ENCODE measurements at places on chromosomes 6 and 20.

DNA sequence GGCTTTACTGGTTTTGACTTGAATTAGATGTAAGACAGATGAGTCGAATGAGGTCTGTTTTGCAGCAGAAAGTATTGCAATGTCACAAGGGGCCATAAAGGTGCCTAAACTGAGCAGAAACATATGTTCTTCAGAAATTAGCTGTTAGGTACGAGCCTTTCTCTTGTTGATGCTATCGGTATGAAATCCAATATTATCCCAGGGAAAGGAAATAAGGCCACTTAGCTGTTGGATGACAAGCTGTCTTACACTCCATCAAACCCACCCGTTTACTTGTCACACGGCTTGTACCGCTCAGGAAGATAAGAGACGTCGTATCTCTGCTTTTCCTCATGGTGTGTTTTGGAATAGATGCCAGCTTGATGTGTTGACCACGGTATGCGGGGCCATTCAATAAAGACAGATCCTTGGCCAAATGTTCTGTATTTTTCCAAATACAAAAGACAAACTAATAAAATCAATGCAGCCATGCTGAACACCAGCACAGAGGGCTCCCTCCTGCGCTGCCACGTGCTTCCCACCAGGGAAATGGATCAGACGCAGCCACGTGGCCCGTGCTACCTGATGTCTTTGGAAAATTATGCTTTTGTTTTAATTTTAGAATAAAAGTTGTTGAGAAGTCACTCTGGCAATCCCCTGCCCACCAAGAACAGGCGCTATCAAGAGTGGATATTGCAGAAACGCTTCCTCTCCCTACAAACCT lies 255.9 kb upstream of the SULF2 start:
- no peak for DNase-seq

DNA sequence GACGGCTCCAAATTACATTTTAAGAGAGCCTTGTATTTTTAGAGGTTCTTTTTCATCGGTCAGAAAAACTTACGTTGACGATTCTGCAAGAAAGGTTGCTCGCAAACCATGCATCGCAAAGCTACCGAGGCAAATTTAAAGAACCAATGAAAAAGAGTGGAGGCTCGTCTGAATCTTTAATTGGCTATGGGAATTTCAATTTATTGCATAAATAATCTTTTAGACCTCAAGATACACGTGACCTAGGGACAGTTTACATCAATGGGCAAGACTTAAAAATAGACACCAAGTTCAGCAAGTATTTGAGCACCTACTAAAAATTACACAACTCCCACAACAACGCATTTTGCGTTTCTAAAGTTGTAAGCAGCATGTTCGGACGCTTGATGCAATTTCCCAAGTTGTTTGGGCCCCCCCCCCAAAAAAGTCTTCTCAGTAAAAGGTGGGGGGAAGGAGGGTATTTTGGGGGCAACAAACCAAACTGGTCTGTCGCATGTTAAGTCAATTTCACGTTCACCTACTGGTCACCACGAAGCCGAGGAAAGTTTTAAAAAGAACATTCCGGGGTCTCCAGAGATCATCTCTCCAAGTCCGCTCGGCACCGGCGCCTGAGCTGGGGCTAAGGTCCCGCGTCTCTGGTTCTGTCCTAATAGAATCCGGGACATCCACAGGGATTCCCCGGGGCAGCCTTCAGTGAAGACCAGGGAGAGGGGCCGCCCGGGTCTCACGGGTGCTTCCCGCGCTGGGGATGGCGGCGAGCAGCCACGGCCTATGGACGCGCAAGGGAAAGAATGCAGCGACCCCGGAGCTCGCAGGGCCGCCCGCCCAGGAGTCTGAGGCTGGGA lies 851 bp downstream of the SNX5 start:
- DNase-seq: peak; percentile 68

DNA sequence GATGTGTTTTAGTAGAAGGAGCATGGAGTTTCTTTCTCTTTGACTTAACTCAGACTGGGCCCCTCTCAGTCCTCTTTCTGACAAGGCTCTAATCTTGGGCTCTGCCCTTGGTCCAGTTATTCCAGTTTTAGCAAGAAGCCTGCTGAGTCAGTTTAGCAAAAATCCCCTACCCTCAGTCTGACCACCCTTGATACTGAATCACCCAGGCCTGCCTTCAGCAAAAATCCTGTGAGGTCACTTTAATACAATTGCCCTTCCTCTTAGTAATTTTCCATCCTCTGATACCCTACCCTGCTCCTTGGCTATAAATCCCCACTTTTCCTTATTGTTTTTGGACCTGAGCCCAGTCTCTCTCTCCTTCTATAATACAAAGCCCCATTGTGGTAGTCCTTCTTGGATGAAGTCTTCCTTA lies 326.7 kb upstream of the NOX3 start:
- DNase-seq: peak; percentile 96

DNA sequence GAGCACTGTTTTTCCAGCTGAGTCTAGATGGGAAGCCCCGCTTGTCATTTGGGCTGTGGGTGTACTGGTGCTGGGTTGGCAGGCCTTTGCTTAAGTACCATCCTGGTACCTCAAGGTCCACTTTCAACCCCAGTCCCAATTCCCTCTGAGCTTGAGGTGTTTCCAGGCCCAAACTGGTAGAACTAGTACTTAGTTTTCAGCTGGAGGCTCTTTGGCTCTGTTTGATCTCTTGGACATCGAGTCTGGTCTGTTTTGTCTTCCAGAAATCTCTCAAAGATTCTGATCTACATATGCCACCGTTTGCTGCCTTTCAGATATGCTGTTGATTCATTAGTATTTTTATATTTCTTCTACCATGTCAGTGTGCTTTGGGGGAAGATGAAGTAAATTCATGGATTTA lies 61.8 kb upstream of the GNRH2 start:
- DNase-seq: no peak

GRCh38 chr6:38572186-38572813 lies 67.4 kb downstream of the BTBD9 start:
- no peak for DNase-seq

DNA sequence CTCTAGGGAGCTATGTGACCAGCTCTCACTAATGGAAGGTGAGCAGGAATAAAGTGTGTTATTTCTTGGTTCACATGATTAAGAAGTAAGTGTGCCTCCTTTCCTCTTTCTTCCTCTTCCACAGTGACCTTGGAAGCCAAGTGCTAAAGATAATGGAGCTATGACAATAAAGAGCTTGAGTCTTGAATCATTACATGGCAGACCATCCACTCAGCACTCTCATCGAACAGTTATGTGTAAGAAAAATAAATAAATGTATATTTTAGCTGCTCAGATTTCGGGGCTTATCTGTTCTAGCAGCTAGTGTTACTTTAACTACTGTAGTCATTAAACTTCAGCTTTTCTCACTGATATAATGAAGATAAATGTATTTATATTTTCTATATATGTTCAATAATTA lies 72.9 kb downstream of the HDGFL1 start:
- DNase-seq: peak; percentile 53

- DNase-seq: no peak
Observed at GRCh38 chr20:51665543-51666118, 102.6 kb downstream of the ATP9A start.

- DNase-seq: no peak
Observed at GRCh38 chr6:29961966-29962365, 19.6 kb downstream of the HLA-A start.

GRCh38 chr6:37454420-37455140 lies 21.6 kb downstream of the CMTR1 start:
- peak; percentile 24 for DNase-seq

- no peak for DNase-seq
Observed at GRCh38 chr20:3164763-3165410, 5.2 kb upstream of the FASTKD5 start.

- DNase-seq: no peak
Observed at GRCh38 chr20:61736751-61737310, 328.9 kb downstream of the TAF4 start.

- no peak for DNase-seq
Observed at GRCh38 chr20:17155401-17155800, 71.4 kb upstream of the PCSK2 start.

- DNase-seq: no peak
Observed at GRCh38 chr6:43361269-43361668, 8.2 kb downstream of the ZNF318 start.

DNA sequence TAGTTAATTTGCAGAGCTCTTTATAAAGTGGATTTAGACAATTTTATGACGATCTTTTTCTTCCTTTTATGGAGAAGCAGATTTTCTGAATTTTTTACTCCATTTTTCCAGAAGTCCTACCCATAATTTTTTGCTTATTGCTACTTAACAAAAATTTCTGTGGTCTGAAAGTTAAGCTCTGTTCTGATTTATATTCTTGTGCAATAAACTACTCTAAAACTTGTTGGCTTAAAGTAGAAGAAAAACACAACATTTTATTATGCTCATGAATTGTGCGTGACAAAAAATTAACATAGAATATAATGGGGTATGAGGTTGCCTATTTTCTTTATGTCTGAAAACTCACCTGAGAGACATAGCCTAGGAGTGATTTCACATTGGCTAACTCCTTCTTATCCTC lies 2.6 kb downstream of the DEFB113 start:
- no peak for DNase-seq

- no peak for DNase-seq
Observed at GRCh38 chr20:32841174-32841573, 17.5 kb upstream of the EFCAB8 start.

DNA sequence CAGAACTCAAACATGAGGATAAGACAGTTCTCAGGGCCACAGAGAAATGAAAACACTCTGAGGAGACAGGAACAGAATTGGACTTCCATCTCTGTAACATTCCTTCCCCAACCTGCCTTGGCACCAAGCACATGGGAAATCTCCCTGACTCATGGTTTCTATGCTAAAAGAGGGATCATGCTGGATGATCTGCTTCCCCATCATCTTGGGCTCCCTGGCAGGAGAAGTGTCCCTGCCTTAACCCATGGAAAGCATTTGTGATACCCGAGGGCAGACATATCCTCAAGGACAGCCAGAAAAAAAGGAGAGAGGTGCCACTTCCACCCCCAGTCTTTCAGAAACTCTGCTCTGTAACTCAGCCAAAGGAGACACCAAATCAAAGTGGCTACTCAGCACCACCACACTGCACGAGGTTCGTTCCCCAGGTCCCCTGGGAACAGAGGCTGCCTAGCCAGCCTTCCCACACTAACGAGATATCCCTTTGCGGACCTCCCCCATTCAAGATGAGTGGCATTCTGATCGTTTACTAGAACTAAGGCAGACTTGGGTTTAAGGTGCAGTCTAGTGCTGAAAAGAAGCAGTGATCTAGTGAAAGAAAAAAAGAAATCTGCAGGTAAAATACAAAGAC lies 34.8 kb downstream of the BLOC1S5 start:
- no peak for DNase-seq

DNA sequence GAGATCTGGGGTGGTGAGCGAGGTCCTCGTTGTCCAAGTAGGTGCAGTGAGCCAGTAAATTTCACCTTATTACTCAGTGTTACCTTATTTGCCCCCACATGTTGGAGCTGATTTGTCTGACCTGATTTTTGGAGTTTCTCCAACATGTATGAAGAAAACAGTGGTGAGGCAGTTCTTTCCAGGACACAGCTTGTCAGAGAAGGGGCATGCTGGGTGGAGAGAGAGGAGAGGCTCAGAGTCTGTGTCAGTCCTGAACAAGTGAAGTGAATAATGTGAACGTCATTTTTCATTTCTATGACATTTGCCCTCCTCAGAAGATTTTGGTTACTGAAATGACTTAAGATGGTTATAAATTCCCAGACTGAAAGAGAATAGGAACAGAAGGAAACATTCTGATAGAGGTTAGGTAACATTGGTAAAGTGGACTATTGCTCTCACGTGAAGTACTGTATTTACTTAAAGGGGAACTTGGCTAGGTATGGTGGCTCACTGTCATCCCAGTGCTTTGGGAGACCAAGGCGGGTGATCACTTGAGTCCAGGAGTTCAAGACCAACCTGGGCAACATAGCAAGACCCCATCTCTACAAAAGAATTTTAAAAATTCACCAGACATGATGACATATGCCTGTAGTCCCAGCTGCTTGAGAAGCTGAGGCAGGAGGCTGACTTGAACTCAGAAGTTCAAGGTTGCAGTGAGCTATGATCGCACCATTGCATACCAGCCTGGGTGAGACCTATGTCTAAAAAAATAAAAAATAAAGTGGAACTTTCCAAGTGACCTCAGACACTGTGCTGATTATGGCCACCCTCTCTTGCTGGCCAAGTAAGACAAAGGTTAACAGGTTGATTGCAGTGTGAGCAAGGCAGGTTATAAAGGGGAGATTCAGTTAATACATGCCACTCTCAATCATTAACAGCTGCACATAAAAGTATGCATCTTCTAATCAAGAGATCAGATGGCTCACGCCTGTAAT lies 184.3 kb downstream of the EDN1 start:
- no peak for DNase-seq

GRCh38 chr20:61982191-61982950 lies 83.3 kb downstream of the TAF4 start:
- no peak for DNase-seq

DNA sequence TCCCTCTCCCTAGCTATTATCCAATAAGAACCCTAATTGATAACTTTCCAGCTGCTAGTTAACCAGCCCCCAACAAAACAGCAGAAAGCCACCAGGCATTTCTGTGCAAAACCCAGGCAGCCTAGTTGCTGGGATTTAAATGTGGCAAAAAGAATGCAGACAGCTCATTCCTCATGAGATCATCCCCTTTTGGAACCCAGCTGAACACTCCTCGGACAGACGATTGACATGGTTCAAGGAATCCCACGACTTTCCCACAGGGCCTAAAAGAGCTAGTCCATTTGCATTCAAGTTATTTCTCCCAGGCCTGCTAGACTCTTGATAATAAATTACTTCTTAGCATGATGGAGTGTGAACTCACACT lies 24.0 kb downstream of the JAG1 start:
- peak; percentile 77 for DNase-seq

GRCh38 chr6:38996676-38997075 lies 51.9 kb upstream of the GLP1R start:
- DNase-seq: no peak

- DNase-seq: no peak
Observed at GRCh38 chr6:40390144-40390800, 196.9 kb downstream of the LRFN2 start.

DNA sequence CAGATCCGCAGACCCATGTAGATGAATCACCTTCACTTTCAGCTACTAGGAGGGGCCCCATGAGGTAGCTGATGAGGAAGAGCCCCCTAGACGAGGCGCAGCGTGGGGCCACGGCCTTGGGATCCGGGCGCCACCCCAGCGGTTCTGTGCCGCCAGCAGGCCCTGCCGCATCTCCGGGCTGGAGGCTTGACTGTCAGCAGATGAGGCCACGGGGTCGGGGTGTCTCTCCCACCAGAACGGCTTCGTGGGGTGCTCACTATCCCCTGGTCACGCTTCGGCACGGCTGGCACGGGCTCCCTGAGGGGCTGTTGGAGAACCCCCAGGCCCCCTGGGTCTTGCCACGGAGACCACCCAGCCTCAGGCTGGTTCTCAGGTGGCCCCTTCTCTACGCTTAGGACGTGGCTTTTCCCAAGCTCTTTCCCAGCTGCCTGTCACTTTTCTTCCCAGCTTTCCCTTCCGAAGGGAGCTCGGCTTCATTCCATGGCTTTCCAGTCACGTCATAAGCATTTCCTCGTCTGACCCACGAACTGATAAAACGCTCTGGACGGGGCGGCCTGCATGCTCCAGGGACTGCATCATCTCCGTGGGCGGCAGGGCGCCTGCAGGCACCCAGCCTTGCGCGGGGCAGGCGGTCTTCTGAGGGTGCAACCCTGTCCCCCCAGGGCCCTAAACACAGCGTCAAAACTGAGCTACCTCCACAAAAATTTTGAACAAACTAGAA lies 85.9 kb downstream of the THBS2 start:
- peak; percentile 99 for DNase-seq

GRCh38 chr6:168765752-168766151 lies 324.8 kb downstream of the SMOC2 start:
- no peak for DNase-seq
